ENCODE measurements at places on chromosomes 3 and 15.

GRCh38 chr3:138761002-138761401 lies 73.7 kb downstream of the PIK3CB start:
- no peak for DNase-seq

DNA sequence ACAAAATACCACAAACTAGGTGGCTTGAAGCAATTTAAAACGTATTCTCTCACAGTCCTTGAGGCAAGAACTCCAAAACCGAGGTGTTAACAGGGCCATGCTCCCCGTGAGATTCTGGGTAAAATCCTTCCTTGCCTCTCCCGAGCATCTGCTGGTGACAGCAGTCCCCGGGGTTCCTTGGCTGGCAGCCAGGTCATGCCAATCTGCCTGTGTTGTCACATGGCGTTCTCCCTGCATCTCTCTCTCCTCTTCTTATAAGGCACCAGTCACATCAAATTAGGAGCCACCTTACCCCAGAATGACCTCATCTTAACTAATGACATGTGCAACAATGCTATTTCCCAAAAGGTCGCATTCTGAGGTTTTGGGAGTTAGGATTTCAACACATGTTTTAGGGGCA lies 26.3 kb upstream of the LRRN1 start:
- no peak for DNase-seq

- DNase-seq, result no peak
These were observed 27.4 kb upstream of the ROPN1 start for GRCh38 chr3:124019291-124019690.

GRCh38 chr3:78940128-78940527 lies 827.7 kb downstream of the ROBO1 start:
- DNase-seq, result no peak

DNA sequence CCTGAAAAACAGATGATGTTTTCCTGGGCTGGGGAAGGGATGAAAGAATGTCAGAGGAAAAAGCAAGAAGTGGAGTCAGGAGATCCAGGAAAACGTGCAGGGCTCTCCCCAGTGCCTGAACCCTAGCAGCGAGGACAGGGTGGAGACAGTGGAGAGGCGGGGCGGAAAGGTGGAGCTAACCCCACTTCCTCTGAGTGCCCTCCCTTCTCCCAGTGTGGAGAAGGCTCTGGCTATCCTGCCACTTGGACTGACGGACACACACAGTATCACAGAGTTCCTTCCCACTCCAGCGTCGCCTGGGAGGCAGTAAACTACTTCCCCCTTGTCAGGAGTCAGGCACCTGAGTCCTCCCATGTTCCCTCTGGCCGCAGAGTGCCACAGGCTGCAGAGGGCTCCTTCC lies 125.3 kb upstream of the CHRNA7 start:
- no peak for DNase-seq

DNA sequence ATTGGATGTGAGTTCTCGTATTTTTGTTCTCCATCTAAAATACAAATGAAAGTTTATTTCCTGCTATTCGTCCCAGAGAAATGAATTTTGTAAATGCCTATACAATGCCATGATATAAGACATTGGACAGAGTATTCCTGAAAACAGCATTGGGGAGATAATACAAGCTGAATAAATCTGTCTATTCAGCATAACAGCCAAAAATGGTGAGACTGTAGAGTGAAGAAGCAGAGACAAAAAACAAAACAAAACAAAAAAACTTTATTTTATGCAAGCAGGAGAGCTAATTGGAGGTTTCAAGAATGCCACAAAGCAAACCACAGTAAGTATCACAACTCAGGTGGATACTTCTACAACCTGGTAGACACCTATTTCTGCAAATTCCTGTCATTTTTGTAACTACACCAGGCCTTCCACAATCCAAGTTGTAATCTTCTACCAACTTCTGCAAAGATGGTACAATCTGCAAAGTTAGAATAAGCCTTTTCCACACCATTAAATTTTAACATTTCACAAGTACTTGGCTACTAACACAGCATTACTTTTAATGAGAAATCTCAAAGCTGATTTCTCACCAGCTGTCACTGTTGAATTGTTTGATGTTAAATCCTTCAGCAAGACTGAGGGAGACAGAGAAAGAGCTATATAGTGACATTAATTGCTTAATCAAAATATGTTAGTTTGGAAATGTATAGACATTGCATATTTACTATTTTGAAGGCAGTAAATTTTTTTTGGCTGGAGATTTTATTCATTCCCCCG lies 163.1 kb downstream of the CLSTN2 start:
- DNase-seq, result no peak

DNA sequence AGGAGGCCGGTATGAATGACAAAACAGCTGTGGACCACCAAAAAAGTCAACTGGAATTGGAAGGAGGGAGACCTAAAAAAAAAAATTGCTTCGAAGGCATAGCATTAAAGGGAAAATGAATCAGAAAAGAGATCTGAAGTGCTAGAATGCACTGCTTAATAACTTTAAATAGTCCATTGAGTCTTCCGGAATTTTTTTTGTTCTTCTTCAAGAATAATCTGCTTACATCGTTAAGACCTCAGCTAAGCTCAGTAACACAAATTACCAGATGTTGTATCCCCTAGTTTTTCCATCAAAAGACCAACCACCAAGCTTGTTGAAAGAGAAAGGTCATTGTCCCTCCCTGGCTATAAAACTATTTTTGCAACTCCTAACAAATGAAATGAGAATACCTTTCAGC lies 560.5 kb downstream of the NR2F2 start:
- DNase-seq, result no peak

- no peak for DNase-seq
These were observed 4.5 kb upstream of the MNS1 start for GRCh38 chr15:56469483-56469882.

- DNase-seq, result peak; percentile 88
These were observed 340.3 kb upstream of the RBMS3 start for GRCh38 chr3:28940530-28940929.

GRCh38 chr3:157042226-157042625 lies 117.7 kb downstream of the CCNL1 start:
- no peak for DNase-seq

DNA sequence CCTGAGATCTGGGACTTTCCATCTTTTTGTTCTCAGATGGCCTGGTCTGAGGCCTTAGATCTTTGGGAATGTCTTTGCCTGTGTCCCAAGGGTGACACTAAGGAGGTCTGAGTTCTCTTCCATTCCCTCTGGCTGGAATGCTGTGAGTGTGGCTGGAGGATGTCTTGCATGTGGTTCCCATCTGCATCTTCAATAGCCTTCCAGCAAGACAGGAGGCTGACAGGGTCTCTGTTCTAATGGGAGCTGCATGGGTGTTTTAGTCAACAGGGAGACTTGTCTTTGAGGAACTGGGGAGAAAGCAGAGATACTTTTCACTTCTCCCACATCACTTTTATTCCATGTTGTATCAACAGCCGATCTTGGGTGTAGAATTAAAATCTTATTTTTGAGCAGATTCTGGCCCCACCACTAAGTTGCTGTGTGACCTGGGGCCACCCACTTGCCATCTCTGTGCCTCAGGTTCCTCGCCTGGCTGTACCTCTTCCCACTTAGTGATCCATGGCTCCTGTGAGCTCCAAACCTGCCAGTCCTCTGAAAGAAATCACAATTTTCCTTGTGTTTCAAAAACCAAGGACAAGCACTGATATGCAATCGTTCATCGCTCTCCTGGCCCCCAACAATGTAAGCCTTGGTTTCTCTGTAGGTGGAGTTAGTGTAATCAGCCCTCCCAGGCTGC lies 75.2 kb downstream of the LSM3 start:
- peak; percentile 42 for DNase-seq

DNA sequence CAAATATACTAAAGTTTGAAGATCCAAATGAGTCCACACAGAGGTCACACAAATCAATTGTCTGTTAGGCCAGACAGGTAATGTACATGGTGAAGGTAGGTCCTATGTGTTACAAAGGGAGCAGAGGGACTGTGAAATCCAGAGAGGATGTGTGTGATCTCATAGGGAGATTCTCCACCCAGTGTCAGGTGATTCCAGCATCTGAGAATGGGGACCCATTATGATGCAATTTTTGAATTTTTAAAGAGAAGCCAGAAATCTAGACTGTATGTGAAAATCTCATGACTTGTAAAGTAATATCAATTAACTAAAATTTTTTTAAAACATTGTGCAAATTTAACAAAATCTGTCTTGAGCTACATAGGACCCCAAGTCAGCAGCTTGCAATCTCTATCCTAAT lies 58.3 kb upstream of the NEDD4 start:
- DNase-seq, result no peak

GRCh38 chr3:141402476-141403171 lies 34.3 kb downstream of the ZBTB38 start:
- peak; percentile 86 for DNase-seq

- no peak for DNase-seq
These were observed 3.8 kb downstream of the GSK3B start for GRCh38 chr3:120090422-120090821.

GRCh38 chr15:65947041-65947440 lies 77.8 kb downstream of the RAB11A start:
- DNase-seq, result no peak

- DNase-seq, result no peak
These were observed 74.7 kb upstream of the CNTN4 start for GRCh38 chr3:2023959-2024358.

DNA sequence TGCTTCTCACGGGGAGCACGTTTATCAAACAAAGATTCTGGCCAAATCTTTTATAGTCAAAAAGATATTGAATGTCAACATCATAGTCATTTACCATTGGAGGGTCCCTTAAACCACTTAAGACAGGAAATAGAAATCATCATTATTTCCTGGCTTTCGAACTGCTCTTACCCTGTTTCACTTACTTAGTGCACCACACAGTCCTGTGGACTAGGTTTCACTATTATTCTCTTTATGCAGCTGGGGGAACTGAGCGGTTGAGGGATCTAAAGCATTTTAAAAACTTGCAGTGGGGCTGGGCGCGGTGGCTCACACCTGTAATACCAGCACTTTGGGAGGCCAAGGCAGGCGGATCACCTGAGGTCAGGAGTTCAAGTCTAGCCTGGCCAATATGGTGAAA lies 13.7 kb upstream of the TPRG1 start:
- no peak for DNase-seq

DNA sequence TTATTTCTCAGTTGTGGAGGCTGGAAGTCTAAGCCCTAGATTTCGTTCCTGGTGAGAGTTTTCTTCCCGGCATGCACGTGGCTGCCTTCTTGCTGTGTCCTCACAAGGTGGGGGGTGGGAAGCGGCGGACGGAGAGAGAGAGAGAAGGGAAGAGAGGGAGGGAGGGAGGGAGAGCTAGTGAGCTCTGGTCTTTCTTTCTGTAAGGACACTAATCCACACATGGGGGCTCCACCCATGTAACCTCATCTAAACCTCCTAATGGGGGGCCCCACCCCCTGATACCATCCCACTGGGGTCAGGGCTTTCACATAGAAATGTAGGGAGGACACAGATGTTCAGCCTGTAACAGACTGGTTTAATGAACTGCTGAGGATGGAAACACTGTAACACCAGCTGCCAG lies 7.3 kb downstream of the FBLN2 start:
- no peak for DNase-seq

- DNase-seq, result no peak
These were observed 86.7 kb upstream of the SELENOK start for GRCh38 chr3:53978386-53978785.

DNA sequence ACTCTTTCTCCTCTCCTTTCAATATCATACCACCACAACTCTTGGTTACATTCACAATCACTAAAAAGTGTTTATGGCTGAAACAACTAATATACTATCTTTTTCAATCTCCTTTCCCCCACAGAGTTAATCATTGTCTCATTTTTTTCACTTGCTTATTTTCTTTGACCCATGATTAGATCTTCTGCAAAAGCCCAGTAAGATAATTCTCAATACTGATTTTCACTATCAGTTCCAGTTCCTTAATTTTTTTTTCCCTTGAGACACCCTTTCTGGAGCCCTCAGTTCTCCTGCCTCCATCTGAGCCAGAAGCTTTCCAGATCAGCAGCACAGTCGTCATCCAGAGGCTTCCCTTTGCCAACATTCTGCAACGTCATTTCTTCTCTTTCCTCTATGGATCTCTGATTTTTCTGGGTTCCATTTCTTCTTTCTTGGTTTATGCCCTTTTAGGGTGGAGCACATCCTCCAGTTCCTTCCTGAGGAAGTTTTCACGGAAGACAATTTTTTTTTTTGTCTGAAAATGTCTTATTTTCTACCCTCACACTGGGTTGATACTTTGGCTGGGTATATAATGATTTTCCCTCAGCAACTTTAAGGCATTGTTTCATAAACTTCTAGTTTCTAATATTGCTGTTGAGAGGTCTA lies 88.7 kb upstream of the C15orf39 start:
- no peak for DNase-seq

DNA sequence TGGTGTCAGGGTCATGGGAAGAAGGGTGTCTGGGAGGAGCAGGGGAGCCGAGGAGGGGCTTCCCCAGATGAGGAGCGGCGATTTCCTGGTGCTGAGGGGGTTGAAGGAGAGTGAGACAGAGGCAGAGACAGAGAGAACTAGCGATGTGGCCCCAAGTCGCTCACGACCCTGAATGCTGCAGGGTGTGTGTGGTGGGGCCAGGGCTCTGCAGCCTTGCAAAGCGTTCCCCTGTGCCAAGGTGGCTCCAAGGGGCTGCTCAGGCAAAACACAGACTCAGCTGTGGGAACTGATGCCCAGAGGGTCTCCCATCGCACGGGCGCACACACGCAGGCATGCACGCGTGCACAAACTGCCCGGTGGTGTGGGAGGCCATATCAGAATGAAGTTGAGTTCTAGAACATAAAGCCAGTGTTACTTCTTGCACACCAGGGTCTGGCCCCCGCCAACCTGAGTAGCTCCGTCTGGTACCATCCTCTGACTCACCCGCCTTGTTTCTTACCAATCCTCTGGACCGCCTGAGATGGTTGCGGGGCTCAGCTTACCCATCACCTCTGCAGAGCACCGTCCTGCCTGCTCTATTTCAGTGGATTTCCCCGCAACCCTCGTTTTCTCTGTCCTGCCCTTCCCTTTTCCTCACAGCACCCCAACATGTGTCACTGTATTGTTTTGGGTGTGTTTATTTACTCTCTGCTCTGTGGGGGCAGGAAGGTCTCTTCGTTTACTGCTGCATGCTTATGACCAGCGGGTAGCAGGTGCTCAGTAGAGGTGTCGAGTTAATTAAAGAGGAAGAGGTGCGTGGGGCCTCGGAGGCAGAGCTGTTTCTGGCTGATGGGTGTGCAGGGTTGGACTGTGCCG lies 4.5 kb downstream of the MELTF start:
- no peak for DNase-seq

DNA sequence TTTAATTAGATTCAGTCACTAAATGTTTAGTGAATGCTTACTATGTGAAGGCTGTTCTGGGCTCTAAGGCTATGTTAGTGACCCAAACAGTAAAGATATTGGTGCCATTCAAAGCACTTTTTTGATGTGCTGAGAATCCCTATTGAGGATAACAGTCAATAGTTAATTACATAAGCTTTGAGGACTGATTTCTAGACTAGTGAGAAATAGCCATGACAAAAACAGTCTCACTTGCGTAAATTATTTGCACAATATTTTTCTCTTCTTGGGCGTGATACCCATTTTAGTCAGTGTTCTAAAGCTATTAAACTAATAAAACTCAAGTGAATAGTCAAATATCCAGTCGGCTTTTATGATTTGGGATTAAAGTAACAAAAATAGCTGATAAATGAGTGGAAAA lies 74.6 kb downstream of the UBE2E2 start:
- no peak for DNase-seq

Data from EH (cell line).